ENCODE measurements at places on chromosomes 2 and 18. TPM values are rescaled to one million over a fixed set of nuclear protein-coding genes. Genes with fewer than 3 reads are reported as not detected.

DNA sequence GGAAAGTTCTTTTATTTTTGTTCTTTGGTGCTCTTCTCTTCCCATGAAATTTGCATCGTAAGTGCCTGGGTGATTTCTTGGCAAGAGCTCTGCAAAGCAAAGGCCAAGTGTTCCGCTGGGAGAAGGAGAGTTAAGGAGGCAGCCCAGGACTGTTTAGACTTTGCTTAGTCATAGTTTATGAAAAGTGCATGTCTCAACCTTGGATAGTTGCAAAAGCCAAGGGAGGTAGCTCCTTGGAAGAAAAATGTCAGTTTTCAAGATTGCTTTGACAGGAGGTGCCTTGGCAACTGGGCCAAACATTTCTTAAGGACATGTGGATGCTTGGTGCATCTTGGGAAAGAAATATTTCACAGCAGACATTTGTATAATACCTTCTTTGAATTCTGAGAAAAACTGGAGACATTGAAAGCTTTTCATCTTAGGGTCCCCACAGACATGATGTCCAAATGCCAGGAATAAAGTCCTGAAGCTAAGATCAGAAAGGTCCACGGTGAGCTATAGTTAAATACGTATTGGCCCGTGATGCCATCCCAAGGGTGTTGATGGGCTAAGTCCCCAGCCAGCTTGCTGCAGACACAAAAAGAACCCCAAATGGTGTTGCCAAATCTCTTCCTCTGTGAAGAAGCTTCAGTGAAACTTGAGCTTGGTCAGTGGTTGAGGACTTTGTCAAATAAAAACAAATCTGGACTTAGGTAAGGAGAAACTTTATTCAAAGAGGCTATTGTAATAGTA lies 96.3 kb upstream of the THUMPD2 start:
- DNase-seq: no peak

GRCh38 chr2:65231892-65232477 lies 4.4 kb downstream of the ACTR2 start:
- peak; percentile 46 for DNase-seq

DNA sequence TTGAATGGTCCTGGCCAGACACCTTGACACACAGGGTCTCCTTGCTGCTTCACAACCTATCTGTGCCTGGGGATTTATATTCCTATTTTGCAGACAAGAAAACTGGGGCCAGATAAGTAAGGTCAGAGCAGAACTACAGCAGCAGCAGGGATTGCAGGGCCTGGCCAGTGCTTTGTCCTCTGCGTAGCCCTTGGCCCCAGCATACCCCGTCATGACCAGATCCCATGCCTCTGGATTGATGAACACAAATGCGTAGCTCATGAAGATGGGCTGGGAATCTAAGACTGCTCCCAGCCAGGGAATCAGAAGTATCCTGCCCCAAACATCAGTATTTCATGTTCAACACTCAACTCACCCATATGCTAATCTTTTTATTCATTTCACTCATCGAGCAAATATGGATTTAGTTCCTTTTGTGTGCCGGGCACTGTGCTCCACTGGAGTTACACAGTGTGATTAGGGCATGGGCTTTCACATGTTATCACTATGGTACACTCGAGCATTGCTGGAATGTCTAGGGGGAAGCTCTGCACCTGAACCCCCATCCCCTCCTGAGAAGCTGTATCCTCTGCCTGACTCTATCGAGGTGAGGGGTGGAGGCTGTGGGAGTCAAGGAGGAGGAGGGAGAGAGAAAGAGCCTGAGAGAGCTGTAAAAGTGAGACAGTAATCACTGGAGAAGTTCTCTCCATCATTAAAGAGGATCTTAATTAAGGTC lies 143.3 kb downstream of the CYP26B1 start:
- no peak for DNase-seq

- peak; percentile 44 for DNase-seq
Measured at GRCh38 chr2:111100765-111101162, 19.9 kb upstream of the BCL2L11 start.

Gene FSHR
- total RNA-seq: not detected

Gene TRIM54
- 0.11 TPM for total RNA-seq

All from activated CD4-positive, alpha-beta T cell treated with anti-CD3 and anti-CD28 coated beads for 36 hours (primary cell).